ENCODE measurements at places on chromosomes 1 and 21. TPM values are rescaled to one million over a fixed set of nuclear protein-coding genes. Genes with fewer than 3 reads are reported as not detected.

Gene BCAR3
- polyA plus RNA-seq, result 15.9 TPM

Gene TTC22
- 0.06 TPM for polyA plus RNA-seq

Gene SAMD11
- polyA plus RNA-seq, result 11.4 TPM

Gene POLR3GL
- 37.4 TPM for polyA plus RNA-seq

Gene RNU1-4
- not detected for polyA plus RNA-seq

Gene PAQR7
- 7.0 TPM for polyA plus RNA-seq

Gene GJA9
- 0.09 TPM for polyA plus RNA-seq

Gene TFF2
- not detected for polyA plus RNA-seq

Gene POU3F1
- polyA plus RNA-seq, result 1.1 TPM

DNA sequence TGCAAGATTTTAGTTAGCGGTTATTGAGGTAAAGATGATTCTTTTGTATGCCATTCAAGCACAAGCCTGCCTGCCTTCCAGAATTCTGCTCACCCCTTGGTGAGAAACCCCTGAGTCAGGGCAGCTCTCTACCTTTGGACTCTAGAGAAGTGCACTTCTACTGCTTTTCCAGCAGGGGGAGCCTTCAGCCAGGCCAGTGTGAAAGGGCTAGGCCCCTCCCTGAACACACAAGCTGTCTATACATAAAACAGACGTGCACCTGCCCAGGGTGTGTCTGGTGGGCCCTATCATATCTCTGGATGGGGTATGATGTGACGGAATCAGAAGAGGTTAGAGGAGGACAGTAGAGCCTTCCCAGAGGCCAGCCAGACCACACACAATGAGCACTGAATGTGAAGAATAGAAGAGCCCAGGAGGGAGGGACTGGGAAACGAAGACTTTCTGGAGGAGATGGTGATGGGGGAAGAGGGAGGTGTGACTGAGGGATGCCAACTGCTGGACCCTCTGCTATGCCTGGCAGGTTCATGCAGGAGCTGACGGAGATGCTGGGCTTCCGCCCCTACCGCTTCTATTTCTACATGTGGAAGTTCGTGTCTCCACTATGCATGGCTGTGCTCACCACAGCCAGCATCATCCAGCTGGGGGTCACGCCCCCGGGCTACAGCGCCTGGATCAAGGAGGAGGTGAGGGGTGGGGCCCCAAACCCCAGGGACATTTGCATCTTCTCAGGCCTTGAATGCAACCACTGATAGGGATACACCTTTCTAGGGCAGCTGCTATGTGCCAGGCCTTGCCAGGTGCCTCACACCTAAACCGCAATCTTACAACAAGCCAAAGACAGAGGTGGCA is 13.0 kb upstream of the KCNC4 start:
- no peak for DNase-seq

- DNase-seq, result no peak
These were observed 156.3 kb downstream of the LYPLAL1 start for GRCh38 chr1:219330001-219330400.

DNA sequence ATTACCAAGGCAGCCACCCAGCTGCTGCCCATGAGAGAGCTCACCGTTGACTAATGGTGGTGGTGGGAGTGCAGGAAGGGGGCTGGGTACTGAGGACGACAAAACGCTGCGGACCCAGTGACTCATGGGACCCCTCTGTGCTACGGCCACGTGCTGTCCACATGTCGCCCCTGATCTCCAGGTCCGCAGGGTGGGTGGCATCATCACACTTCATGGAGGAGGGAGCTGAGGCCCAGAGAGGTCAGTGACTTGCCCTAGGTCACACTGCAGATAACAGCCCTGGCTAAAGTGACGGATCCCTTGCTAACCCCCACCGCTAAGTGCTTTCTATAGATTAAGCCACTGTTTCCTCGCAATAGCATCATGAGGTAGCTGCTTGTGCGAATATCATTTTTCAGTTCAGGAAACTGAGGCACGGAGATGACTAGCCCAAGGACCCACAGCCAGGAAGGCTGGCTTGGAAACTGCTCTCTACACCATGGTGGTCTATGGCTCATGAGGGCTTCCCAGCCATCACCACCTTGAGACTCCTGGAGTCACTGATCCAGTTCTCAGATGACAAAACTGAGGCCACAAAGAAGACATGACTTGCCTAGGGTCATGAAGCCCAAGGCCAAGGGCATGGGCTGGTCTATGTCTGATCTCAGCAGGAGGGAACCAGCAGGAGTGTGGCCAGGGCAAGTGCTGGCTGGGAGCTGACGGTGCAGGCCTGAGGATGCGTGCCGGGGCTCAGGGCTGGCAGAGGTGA is 12.6 kb downstream of the RUNX3 start:
- no peak for DNase-seq

DNA sequence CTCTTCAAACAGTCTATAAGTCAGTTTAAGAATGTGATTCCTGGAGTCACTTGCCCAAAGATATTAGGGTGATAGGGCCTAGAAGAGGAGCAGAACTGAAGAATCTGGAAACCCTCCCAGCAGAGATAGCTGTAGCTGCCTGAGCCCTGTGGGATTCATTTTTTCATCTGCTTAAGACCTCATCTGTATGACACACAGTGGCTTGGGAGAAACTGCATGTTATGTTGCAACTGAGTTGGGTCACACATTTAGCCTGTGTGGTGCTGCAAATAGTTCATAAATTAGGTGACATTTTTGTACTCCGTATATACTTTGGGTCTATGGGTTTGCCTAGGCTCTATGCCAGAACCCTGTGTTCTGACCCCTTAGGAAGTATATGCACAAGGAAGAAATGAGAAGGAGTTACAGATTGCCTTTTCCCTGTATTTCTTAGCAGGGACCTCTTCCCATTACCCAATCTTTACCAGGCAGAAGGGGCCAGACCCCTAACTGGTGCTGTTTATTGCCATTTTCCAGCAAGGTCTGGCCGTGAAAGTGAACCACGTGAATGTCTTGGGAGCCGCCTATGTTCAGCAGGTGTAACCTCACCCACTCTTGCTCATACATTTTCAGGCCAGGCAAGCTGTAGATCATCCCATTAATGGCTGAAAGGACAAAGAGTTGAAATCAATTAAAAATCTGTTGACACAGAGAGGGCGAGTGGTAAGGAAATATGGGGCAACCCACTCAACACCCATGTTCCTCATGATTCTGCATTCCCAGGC is 41.9 kb upstream of the SLC19A2 start:
- DNase-seq, result no peak

DNA sequence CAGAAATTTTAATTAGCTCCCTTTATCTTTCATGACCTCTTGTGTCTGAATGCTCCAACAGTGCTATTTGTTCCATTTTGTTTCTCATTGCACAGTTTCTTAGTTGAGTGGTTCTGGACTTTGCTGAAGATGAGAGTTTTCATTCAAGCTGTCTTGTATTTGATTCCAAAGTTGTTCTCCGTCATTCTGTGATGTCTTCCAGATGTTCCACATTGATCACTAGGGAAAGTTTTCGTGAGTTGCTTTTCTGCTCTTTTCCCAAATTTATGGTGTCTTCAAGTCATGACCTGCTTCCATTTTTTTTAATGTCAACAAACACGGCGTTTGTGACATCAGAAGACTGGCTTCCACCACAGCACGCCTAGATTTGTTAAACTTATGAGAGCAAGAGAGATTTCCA is 575.5 kb downstream of the MRPL39 start:
- DNase-seq, result peak; percentile 74

GRCh38 chr1:214386333-214386732 is 105.4 kb downstream of the SMYD2 start:
- DNase-seq, result no peak

DNA sequence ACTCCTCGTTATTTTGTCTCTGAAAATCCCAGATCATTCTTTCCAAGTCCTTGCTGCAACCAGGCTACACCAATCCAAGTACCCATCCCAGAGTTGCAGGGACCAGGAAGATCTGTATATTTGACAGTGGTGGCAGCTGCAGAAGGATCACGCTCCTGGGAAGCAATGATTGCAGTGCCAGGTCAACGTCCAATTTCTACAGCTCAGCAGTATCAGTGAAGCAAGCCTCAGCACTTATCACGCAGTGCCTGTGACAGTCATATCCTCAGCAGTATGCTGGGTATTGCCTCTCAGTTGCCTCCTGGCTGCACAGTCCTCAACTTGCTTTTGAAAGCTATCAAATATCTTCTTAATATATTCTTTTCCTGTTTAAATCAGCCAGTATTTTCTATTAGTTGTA is 66.7 kb downstream of the BARHL2 start:
- DNase-seq, result no peak

DNA sequence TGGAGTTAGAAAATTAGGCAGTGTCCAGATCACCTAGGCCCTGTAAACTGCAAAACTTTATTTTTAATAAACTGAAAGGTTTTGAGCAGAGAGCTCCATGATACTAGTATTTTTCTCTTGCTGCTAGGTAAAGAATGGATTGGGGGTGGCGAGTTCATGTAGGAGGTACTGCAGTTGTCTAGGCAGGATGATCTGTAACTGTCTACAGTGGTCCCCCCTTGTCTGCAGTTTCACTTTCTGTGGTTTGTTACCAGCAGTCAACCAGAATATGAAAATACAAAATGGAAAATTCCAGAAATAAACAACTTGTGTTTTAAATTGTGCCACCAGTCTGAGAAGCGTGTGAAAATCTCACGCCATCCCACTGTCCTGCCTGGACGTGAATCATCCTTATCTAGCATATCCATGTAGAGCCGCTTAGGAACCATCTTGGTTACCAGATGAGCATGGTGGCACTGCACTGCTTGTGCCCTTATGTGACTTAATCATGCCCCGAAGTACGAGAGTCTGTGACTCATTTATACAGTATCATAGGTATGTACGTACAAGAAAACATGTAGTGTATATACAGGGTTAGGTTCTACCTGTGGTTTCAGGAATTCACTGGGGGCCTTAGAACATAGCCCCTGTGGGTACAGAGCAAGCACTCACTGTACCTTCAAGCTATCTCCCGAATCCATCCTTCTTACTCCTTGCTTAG is 94.2 kb downstream of the AHCTF1 start:
- no peak for DNase-seq

- peak; percentile 58 for DNase-seq
These were observed 26.0 kb downstream of the SETD4 start for GRCh38 chr21:36034211-36034913.

DNA sequence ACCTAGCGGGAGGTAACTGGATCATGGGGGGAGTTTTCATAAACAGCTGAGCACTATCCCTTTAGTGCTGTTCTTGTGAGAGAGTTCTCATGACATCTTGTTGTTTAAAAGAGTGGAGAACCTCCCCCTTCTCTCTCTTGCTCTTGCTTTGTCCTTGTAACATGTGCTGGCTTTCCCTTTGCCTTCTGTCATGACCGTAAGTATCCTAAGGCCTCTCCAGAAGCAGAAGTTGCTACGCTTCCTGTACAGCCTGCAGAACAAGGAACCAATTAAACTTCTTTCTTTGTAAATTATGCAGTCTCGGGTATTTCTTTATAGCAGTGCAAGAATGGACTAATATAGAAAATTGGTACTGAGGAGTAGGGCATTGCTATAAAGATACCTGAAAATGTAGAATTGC is 515.6 kb downstream of the NEGR1 start:
- DNase-seq, result no peak

GRCh38 chr1:187987236-187987776 is 1158.6 kb downstream of the PLA2G4A start:
- DNase-seq, result no peak

- peak; percentile 27 for DNase-seq
These were observed 300.4 kb upstream of the RUNX1 start for GRCh38 chr21:35349376-35350080.

DNA sequence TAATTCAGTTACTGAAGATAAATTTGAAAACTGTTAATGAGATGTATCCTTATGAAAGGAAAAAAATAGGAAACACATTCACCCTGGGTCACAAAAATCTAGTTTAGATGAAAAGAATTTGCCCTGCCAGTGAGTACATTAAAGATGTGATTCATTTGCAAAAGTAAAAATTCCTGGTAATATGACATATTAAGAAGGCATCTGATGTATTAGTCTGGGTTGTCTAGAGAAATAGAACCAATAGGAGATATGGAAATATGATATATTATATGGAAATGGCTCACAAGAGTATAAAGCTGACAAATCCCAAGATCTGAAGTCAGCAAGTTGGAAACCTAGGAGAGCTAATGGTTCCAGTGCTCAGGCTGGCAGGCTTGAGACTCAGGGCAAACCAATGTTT is 153.8 kb downstream of the MRPL39 start:
- no peak for DNase-seq

GRCh38 chr1:89739013-89739843 is 81.6 kb upstream of the LRRC8D start:
- peak; percentile 47 for DNase-seq

- DNase-seq, result no peak
These were observed 19.1 kb upstream of the CGN start for GRCh38 chr1:151492120-151492519.

GRCh38 chr1:54927472-54928240 is 40.7 kb upstream of the DHCR24 start:
- peak; percentile 75 for DNase-seq

DNA sequence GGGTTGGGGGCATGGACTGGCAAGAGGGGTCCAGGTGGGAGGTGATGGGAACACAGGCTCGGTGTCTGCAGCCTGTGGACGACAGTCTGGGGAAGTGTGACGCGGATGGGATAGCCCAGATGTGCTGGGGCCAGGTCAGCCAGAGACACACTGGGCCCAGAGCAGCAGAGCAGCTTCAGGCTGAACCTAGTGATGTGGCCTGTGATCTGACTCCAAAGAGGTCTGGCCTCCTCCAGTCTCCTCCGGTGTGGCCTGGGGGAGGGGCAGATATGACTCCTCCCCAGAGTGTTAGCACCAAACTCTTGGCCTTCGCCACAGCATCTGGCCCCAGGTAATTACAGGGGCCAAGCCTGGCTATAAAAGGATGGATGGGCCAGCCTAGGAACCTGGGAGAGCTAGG is 13.5 kb downstream of the EFNA3 start:
- DNase-seq, result no peak

GRCh38 chr1:229984310-229984991 is 82.6 kb upstream of the GALNT2 start:
- DNase-seq, result no peak
